ENCODE measurements at places on chromosomes 6 and 20.

GRCh38 chr6:29791162-29791561, 36.5 kb upstream of the HLA-G start:
- no peak for DNase-seq

- DNase-seq, result peak; percentile 45
Measured at GRCh38 chr20:50913690-50914375, 17.4 kb downstream of the ADNP start.

- DNase-seq, result no peak
Measured at GRCh38 chr6:4751823-4752464, 24.3 kb upstream of the CDYL start.

DNA sequence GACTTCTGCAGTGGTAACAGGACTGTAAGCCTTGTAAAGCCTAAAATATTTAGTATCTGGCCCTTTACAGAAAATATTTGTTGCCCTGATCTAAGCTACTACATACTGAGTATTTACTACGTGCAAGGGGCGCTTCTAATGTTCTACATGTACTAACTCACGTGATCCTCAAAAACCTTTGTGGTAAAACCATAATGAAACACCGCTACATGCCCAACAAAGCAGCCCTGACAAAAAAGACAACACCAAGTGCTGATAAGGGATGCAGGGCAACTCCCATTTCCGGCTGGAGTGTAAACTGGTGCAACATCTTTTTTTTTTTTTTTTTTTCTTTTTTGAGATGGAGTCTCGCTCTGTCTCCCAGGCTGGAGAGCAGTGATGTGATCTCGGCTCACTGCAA, 85.0 kb downstream of the SULF2 start:
- DNase-seq, result no peak

- no peak for DNase-seq
Measured at GRCh38 chr6:107390056-107390455, 69.3 kb downstream of the PDSS2 start.

GRCh38 chr20:54456961-54457360, 18.4 kb upstream of the DOK5 start:
- no peak for DNase-seq

DNA sequence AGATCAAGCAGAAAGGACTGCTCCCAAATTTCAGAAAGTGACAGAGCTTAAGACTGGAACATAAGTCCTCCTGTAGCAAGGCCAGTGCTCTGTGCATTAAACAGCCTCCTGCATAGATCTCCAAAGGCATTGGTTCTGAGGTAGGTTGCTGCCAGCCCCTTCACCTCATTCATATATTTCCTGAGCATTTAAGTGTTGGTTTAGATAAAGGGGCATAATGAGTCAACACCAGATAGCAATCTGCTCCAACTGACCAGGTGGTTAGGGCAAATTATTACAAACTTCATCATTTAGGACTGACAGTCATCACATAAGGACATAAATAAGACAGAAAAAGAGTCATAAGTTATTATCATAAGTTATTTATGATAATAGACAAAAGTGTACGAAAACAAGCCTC, 10.7 kb downstream of the PTPRK start:
- no peak for DNase-seq

DNA sequence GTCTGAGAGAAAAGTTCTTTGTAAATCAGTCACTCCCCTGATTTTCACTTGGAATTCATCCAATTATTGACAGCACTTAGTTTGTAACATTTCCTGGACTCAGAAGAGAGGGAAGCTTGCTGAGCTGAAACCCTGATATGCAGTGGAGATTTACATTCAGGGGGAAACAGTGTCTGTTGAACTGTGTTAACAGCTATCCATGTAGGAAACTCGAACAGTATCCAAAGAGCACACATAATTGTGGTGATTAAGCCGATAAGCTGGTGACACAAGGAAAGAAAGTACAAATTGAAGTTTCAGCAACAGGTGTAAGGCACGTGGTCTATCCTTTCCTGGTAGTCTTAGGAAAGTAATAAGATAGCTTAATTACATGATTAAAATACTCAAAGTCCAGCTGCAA, 78.1 kb upstream of the FLRT3 start:
- DNase-seq, result peak; percentile 52

- no peak for DNase-seq
Measured at GRCh38 chr6:41036186-41036585, 2.8 kb downstream of the UNC5CL start.

GRCh38 chr6:126967296-126968005, 151.0 kb upstream of the RSPO3 start:
- no peak for DNase-seq

DNA sequence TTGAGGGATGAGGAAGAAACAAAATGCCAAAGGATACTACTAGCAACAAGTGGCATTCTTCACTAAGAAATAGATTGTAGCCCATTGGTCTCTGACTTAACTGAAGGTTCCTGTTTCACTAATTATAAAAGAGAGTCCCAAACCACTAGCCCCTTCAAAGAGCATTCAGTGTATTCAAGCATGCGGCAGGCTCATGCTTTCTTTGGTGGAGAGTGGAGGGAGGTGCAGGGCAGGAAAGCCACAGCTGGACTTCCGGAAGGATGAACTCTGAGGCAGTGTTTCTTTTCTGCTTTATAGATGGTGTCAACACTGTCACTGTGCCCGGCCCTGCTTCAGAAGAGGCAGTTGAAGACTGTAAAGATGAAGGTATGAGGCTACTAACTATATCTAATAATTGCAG, 636.1 kb downstream of the KIF16B start:
- no peak for DNase-seq

DNA sequence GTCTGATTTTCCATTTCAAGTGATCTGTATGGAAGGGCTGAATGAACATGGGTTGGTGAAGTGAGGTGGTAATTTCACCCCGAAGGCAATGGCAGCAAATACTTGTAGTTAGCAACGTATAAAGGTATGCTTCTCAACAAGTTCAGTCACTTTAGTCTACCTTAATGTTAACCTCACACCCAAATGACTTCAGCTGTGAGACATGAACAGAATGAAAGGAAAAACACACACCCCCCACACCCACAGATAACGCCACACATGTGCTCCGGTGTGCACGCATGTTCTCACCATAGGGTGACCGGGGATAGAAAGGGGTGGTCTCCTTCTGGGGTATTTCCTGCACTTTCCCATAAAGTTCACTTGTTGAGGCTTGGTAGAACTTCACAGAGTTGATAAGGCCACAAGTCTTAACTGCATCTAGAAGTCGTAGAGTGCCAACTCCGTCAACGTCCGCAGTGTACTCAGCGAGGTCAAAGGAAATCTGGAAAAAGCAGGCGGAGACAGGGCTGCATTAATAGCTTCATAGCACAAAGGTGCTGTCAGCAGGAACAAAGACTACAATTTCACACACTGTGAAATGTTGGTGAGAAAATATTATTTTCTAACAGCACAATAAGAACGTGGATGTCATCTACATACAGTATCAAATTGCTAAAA, 284.8 kb downstream of the GMDS start:
- no peak for DNase-seq

DNA sequence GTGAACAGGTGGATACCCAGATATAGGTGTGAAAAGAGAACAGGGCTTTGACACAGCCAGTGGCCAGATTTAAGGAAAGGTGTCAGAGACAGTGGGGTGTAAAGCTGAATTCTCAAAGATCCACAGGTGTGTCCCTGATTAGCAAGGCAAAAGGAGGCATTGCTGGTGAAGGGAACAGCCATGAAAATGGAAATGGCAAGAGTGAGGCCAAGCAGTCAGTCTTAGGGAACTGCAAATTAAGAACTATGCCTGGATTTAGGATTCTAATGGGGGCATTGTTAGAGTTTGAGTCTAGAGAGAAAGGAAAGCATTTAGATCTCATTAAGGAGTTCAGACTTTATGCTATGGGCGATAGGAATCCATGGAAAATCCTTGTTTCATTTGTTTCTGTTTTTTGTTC, 789.2 kb downstream of the MAFB start:
- DNase-seq, result no peak

GRCh38 chr6:80196906-80197305, 90.4 kb downstream of the BCKDHB start:
- DNase-seq, result no peak

- no peak for DNase-seq
Measured at GRCh38 chr20:22797103-22797502, 212.7 kb upstream of the FOXA2 start.

DNA sequence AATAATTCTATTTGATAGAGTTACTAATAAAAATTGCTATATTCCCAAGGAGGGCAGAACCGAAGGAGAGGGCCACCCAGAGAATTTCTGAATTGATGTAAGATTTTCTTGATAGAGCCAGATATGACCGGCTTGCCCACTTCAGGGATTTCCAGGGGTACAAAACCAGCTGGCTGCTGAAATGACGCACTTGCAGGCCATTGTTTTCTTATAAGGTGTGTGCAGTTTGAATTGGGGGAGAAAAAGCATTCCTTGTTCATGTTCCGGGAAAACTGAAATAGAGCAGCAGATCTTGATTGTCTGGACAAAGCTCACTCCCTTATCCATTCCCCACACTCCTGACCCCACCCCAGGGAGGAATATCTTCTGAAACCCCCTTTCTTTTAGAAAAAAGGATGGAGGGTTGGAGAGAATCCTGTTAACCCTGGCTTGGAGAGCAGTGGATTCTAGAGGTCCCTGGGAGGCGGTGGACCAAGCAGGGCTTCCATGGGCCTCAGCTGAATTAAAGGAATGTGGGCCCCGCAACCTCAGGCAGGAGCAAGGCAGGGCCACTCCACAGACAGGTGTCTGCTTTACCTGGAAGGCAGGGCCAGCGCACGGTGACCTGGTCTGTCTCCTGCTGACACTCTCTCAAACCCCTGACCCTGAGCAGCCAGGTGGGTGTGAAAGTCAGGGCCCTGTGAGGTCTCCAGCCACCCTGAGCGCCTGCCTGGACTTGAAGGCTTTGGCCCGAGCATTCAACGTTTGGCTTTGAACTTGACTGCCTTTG, 96.4 kb downstream of the TMEM170B start:
- DNase-seq, result no peak

GRCh38 chr6:84554074-84554473, 210.3 kb downstream of the TBX18 start:
- no peak for DNase-seq

DNA sequence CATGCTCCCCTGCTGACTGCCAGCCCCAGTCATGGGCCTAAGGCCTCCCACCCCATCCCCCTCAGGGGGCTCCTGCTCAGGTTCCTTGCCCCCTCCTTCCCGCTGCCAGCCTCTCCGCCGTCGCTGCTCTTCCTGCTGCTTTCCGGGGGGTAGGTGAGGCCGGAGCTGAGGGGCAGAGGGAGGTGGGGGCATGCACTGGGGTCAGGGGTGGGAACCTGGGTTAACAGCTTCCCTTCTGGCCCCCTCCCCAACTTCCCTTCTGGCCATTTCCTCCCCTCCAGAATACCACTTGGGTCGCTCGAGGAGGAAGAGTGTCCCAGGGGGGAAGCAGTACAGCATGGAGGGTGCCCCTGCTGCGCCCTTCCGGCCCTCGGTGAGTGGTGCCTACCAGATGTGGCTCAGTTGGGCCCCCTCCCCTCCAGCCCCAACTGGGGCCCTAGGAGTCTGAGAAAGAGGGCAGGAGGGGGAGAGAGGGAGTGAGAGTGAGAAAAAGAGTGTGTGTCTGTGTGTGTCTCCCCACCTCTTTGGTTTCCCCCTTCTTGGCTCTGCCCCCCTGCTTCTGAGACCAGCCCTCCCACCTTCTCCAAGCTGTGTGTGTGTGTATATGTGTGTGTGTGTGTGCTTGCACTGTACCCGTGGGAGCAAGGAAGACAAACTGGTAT, 12.1 kb downstream of the SYNGAP1 start:
- DNase-seq, result no peak

DNA sequence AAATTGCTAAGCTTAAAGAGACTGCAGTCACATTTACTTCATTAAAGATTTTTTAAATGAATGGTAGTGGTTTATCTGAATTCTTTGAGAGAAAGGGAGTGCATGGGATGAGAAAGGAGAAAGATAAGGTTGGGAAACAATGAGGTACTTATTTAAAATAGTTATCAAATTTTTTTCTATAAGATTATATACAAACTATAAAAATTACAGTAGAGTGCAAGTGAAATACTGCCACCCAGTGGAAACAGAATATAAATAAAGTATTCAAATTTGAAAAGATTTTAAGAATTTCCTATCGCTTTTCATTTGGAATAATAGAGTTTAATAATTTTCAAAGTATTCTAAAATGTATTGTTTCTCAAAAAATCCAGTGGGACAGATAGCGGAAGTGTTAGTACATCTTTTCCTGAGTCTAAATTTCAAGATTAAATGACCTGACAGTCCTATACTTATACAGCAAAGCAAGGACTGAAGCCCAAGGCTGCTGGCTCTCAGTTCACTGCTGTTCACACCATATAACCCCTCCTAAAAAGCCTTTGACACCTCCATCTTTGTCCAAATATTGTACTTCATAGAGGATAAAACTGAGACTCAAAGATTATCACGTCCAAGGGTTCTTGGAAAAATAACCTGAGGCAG, 31.1 kb downstream of the EPM2A start:
- DNase-seq, result no peak

- no peak for DNase-seq
Measured at GRCh38 chr6:130215526-130215925, 7.2 kb downstream of the SAMD3 start.

- DNase-seq, result no peak
Measured at GRCh38 chr20:41432746-41433145, 66.1 kb upstream of the EMILIN3 start.

DNA sequence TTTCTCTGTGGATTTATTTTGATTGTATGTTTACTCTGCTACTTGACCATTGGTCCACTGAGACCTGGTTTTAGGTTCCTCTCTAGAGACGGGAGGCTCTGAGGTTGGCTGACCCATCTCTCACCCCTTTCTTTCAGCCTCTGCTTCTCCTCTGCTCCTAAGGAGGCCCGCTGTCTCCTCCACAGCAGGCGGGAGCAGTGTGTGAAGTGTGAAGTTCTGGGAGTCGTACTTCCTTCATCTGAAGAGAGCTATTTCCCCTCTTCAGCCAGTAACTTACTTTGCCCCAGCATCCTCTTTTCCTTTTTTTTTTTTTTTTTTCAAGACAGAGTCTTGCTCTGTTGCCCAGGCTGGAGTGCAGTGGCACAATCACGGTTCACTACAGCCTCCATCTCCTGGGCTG, 21.1 kb downstream of the PDRG1 start:
- no peak for DNase-seq

All from NCI-H524 treated with DMSO at 0.1 percent for 48 hours (cell line).